Large intestine (tissue), 12 donors: ENCODE measurements at places on chromosomes 4 and X. TPM values are rescaled to one million over a fixed set of nuclear protein-coding genes. Genes with fewer than 3 reads are reported as not detected.
A peak's percentile ranks its signal among the peaks of the same experiment; 100 is the strongest.

Gene ARMCX4
- 18.9 TPM for polyA plus RNA-seq

Gene SMIM14
- 21.6 TPM for polyA plus RNA-seq

- no peak for DNase-seq
Measured at GRCh38 chr4:117623326-117623725, 411.0 kb upstream of the NDST3 start.

Gene PAGE1
- not detected for polyA plus RNA-seq

- DNase-seq, result no peak
Measured at GRCh38 chrX:139299309-139299708, 231.2 kb upstream of the F9 start.

Gene RPA4
- polyA plus RNA-seq, result 0.10 TPM

DNA sequence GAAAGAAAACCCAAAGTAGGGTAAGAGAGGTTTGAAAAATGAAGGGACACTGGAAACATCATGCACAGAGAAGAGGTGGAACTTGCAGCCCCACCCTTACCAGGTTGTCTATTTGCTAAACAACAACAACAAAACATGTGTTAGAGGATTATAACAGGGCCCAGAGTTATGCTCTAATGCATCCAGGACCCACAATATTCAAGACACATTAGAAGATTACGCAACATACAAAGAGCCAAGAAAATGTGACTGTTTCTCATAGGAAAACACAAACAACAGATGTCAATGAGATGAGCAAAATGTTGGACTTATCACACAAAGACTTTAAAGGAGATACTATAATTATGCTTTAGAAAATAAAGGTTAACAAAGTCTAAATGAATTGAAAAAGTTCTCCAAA is 128.5 kb downstream of the LRBA start:
- DNase-seq, result no peak

Gene TLR6
- 1.6 TPM for polyA plus RNA-seq

DNA sequence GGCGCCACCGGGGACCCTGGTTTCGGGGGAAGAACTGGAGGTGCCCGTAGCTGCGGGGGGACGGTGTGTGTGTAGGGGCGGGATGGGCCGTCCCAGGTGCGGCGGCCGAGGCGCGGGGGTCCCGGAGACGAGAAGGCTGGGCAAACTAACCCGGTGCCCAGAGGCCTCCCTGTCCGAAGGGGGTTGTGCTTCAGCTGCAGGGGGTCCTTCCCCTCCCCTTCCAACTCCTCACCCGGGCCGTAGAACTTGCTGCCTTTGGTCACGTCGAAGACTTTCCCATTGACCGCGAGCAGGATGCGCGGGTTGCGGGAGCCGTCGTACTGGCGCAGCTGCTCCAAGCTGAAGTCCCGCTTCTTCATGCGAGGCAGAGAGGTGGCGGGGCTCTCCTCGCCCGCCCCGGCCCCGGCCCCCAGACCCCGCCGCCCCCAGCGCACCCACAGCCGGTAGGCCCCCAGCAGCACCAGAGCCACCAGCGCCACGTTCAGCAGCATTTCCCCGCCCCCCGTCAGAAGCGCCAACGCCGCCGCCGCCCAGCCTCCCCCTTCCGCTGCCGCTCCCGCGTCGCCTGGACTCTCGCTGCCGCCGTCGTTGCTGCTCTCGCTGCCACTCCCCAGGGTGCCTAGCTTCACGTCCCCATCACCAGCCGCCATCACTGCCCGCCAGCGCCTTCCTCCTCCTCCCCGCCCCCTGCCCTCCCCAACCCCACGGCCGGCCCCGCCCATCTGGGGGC is at the start of gene PGRMC2:
TSS of gene PGRMC2 (minus strand) at position 673 of the 730 bp plus-strand sequence. CDS start at position 650, 23 bp downstream.
- no peak for DNase-seq

Gene UCP1
- polyA plus RNA-seq, result not detected

DNA sequence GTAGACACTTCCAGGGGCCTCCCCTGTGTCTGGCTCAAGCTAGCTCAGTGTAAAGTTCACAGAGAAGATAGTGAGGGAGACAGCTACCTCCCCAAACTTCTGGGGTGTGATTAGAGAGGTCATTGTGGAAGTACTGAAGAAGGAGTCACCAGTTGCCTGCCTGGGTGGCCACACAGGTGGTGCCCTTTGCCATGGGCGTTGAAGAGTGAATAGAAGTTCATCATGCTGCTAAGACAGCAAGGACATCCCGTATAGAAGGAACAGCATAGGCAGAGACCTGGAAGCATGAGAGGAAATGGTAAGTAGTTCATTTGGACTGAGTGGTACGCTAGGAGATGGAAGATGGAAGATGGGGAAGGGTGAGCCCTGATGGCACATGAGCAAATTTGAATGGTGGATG is 110.1 kb downstream of the PJA1 start:
- no peak for DNase-seq

- DNase-seq, result no peak
Measured at GRCh38 chr4:100804576-100805360, 286.9 kb upstream of the EMCN start.

DNA sequence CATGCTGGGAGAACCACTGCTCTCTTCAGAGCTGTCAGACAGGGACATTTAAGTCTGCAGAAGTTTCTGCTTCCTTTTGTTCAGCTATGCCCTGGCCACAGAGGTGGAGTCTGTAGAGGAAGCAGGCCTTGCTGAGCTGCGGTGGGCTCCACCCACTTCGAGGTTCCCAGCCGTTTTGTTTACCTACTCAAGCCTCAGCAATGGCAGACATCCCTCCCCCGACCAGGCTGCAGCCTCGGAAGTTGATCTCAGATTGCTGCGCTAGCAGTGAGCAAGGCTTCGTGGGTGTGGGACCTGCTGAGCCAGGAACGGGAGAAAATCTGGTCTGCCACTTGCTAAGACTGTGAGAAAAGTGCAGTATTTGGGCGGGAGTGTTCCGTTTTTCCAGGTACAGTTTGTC is 118.9 kb downstream of the SLC10A6 start:
- no peak for DNase-seq

- no peak for DNase-seq
Measured at GRCh38 chrX:30653415-30654131, at the start of gene GK. Gene GK (plus strand): TSS chrX:30653423. CDS start chrX:30653538, 115 bp downstream.

DNA sequence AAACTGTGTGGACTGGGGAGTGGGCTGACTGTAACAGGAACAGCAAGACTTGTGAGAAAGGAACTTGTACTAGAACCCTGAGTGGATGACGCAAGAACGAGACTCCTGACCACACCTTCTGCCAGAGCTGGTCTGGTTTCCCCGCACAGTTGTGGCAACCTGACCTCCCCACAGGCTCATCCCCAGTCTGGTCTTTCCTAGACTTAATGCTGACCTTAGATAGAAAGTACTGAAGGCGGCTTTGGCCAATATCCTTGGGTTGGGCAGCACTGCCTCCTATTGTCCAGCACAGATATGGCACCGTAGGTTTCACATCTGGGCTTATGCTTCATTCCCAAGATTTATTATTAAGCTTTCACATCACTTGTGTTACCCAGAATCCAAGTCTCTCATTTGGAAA is 137.8 kb upstream of the FRG1 start:
- DNase-seq, result no peak

Gene HHIP
- polyA plus RNA-seq, result 18.6 TPM

DNA sequence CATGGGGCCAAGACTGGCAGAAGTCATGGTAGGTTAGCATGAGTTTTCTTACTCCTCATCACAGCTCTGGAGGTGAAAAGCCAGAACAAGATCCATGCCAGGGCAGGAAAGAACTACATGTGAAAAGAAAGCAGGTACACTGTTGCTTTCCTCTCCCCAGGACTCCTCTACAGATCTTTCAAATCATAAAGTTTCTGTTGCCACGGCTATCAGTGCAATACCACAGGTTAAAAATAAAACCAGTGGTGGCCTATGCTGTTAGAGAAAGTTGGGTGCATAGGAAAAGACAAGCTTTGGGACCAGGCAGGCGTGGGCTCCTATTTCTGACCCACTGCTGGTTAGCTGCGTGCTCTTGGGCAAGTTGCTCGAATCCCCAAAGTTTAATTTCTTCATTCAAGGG is 81.4 kb downstream of the SH3RF1 start:
- no peak for DNase-seq

DNA sequence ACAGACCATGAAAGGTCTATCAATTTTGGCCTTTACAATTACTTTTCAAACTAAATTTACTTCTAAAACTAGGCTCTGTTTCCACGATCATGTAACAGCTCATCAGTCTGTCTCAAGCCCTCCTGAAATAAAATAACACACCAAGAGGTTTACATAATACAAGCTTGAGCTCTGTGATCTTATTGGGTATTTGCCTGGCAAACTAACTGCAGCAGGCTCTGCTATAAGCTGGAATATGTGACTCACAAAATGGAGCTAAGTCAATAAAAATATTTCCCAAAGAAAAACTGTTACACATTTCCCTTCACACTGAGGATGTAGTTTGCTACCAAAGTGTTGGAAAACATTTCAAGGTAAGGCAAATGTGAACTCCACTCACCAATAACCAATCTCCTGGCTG is 94.7 kb upstream of the GPM6B start:
- no peak for DNase-seq

GRCh38 chr4:4659871-4660651 is 118.2 kb upstream of the STX18 start:
- no peak for DNase-seq

GRCh38 chr4:1871471-1872021 is 353 bp downstream of the NSD2 start:
- DNase-seq, result no peak

DNA sequence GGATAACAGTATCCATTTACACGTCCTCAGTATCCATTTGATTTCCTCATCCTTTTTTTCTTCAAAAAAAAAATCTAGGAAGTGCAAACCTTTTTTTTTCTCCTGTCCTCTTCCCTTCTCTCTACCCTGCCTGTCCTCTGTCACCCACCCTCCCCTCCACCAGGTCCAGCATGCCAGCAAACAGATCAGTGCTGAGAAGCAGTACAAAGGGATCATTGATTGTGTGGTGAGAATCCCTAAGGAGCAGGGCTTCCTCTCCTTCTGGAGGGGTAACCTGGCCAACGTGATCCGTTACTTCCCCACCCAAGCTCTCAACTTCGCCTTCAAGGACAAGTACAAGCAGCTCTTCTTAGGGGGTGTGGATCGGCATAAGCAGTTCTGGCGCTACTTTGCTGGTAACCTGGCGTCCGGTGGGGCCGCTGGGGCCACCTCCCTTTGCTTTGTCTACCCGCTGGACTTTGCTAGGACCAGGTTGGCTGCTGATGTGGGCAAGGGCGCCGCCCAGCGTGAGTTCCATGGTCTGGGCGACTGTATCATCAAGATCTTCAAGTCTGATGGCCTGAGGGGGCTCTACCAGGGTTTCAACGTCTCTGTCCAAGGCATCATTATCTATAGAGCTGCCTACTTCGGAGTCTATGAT is 1.7 kb downstream of the SLC25A4 start:
- no peak for DNase-seq

DNA sequence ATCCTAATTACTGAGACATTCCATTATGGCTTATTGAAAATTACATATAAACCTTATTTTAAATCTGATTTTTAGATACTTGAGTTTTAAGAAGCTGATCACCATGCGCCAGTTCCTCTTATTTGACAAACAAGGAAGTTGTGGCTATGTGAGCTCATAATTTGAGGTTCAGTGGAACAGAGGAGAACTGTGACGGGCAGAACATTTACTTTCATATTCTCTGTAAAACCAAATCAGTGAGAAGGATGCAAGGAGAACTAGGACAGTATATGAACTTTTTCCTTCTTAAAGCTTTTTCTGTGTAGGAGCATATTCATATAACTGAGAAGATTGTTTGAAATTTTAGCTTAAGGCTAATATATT is 25.3 kb downstream of the STIM2 start:
- DNase-seq, result no peak

GRCh38 chr4:123345137-123345934 is 51.3 kb upstream of the SPRY1 start:
- no peak for DNase-seq

Gene CTAG1B
- polyA plus RNA-seq, result not detected

GRCh38 chr4:118923891-118924290 is 35.2 kb downstream of the SYNPO2 start:
- DNase-seq, result no peak

- DNase-seq, result no peak
Measured at GRCh38 chr4:72319601-72320021, 249.4 kb downstream of the ADAMTS3 start.

Gene MAGEA8
- 0.12 TPM for polyA plus RNA-seq

DNA sequence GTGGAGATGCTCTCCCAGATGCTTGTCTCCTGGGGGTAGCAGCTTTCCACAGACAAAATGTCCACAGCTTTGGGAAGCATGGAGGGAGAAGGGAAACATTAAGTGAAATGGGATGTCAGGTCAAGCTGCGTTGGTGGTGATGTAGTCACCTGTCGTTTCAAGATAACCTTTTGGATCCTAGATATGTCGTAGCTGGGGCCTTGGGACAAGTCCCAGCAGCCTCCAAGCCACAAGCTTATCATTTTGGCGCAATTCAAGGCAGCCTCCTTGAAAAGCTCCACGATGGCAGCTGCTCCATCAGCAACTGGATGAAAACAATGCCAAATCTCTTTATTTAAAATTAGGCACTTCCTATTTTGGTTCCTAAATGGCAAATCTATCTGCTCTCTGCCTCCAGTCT is 52.0 kb downstream of the RTL9 start:
- no peak for DNase-seq

GRCh38 chr4:84862064-84862463 is 104.4 kb downstream of the WDFY3 start:
- DNase-seq, result no peak

- DNase-seq, result peak; percentile 67
Measured at GRCh38 chr4:71300964-71301363, 37.9 kb upstream of the SLC4A4 start.

- DNase-seq, result peak; percentile 16
Measured at GRCh38 chr4:53541577-53542206, 49.6 kb downstream of the LNX1 start.
